Kidney tubule cell (primary cell): ENCODE measurements at places on chromosomes 1 and 21.

- peak; percentile 9 for DNase-seq
Observed at GRCh38 chr1:219993554-219994433, 52.5 kb downstream of the EPRS1 start.

DNA sequence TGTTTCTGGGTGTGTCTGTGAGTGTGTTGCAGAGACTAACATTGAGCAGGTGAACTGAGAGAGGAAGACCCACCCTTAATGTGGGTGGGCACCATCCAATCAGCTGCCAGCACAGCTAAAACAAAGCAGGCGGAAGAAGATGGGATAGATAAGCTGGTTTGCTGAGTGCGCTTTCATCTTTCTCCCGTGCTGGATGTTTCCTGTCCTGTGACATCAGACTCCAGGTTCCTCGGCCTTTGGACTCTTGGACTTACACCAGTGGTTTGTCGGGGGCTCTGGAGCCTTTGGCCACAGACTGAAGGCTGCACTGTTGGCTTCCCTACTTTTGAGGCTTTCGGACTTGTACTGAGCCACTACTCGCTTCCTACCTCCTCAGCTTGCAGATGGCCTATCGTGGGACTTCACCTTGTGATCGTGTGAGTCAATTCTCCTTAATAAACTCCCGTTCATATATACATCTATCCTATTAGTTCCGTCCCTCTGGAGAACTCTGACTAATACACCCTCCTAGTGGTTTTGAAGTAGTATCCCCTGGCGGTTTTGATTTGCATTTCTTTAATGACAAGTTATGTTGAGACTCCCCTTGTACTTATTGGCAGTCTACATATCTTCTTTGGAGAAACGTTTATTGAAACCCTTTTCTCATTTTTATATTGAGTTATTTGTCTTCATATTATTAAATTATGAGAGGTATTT lies 546.6 kb upstream of the TMPRSS15 start:
- DNase-seq: no peak

DNA sequence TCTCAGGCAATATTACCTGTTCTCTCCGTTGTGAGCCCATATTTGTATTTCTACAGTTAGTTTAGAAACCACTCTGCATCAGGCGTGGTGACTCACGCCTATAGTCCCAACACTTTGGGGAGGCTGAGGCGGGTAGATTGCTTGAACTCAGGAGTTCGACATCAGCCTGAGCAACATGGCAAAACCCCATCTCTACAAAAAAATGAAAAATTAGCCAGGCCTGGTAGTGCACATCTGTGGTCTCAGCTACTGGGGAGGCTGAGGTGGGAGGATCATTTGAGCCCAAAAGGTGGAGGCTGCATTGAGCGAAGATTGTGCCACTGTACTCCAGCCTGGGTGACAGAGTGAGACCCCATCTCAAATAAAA lies 19.7 kb upstream of the ID3 start:
- DNase-seq: no peak

GRCh38 chr21:27649762-27650161 lies 682.9 kb upstream of the ADAMTS5 start:
- DNase-seq: peak; percentile 25

DNA sequence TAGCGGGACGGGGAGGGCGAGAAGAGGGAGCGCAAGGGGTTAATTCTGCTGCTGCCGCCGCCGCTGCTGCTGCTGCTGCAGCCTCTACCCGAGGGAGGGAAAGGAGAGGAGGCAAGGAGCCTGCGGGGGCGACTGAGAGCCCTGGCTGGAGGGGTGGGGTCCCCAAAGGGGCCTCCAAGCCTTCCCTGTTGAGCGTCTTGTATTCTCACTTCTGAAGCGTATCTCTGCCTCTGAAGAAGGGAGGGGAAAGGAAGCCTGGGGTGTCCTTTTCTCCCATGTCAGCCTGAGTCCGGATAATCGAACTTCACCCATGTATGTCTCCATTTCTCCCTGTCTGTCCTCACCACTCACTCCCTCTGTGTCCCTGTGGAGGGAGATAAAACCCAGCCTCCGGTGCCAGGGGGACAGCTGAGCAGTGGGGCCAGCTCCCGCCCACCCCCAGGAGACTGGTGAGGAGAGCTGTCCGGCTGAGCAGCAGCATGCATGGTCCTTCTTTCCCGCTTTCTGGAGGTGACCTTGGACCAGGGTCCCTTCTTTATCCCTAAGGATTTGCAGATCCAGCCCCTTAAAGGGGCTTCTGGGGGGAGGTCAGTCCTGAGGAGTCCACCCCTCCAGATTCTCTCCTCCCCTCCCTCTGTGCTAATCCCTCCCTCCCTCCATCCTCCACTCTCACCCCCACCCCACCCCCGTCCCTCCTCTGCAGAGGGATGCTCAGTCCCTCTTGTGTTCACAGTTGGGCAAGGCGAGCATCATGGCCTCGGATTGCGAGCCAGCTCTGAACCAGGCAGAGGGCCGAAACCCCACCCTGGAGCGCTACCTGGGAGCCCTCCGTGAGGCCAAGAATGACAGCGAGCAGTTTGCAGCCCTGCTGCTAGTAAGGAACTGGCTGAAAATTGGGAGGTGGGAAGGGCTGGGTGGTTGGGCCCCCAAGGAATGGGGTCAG lies 1.0 kb downstream of the NCDN start:
- no peak for DNase-seq

- DNase-seq: peak; percentile 4
Observed at GRCh38 chr1:99496067-99496466, 149.8 kb upstream of the PALMD start.

- peak; percentile 9 for DNase-seq
Observed at GRCh38 chr1:57770772-57771171, 346.9 kb upstream of the DAB1 start.

DNA sequence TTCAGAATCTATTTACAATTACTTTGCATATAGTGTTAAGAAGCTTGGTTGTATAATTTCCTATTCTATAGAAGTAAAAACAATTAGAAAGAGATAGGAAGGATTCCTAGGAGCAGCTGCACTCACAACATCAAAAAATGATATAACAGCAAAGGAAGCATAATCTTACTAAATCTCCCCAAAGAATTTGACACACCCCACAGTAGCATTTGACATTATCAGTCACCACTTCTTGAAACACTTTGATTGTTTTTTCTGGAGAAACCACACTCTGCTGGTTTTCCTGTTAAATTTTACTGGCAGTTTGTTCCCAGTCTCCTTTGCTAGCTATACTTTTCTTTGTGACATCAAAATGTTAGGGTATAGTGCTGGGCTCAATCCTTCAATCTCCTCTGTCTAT lies 100.8 kb upstream of the KIAA1614 start:
- DNase-seq: no peak

DNA sequence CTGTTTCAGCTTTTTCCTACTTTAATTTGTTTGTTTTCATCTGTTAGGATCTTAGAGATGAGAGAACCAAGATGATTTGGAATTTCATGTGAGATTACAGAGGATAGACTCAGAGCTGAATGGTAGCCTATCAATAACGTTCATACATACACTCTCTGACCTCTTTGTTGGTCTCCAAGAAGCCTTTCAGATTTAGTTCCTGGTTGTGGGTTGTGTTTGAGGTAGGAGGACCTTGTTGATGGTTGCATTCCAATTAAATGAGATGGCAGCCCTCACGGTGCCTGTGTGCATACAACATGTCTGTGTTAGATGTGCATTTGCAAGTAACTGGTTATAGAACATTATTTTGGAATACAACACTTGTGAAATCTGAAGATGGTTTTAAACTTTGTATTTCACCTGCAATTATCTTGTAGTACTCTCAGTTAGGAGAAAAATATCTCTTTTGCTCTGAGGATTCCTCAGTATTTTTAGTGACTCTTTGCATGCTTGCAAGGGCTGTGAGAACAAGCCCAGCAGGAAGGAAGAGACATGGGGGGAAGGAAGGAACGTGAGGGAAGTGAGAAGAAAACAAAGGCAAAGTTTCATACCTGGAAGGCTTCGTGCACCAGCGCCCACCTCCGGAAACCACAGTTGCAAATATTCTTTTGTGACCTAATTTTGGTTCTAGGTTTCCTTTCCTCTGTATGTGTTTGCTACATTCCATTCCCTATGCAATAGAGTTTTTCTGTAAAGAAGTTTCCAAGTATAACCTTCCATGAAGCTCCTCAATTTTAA lies 291.8 kb downstream of the DISC1 start:
- DNase-seq: peak; percentile 77

DNA sequence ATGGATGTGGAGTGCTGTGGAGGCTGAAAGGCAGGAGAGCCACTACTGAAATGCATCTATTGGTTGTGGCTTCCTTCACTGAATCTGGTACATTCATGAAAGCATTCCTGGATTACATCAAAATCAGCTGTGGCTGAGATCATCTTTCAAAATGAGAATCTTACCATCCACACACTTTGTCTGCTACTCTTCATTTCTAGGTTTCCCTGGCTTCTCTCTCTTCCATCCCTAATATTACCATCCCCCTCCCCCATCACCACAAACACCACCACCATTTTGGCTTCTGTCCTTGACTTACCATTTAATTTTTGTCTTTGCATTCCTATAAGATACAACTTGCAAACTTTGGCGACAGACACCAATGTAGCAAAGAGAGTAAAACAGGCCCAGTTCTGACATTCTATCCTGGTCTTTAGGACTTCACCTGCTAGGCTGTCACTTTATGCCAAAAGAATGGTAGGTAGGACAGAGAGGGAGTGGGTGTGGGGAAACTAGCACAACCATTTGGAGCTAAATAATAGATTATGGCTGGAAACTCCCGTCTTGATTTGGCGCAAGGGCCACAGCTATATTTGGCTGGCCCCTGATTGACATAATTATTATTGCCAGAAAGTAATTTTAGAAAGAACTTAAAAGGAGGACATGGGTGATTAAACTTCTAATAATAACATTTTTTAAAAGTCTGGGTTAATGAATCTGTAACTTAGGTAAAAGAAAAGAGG lies 15.1 kb upstream of the DUSP10 start:
- no peak for DNase-seq

DNA sequence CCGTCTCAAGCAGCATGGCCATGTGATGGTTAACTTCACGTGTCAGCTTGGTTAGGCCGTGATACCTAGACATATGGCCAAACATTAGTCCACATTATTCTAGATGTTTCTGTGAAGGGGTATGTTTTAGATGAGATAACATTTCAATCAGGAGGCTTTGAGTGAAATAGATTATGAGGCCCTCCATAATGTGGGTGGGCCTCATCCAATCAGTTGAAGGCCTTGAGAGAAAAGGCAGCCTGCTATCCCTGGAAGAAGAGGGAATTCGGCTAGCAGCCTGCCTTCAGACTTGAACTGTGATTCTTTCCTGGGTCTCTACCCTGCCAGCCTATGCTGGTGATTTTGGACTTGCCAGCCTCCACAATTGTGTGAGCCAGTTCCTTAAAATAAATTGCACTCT lies 90.1 kb downstream of the ZSCAN20 start:
- no peak for DNase-seq

DNA sequence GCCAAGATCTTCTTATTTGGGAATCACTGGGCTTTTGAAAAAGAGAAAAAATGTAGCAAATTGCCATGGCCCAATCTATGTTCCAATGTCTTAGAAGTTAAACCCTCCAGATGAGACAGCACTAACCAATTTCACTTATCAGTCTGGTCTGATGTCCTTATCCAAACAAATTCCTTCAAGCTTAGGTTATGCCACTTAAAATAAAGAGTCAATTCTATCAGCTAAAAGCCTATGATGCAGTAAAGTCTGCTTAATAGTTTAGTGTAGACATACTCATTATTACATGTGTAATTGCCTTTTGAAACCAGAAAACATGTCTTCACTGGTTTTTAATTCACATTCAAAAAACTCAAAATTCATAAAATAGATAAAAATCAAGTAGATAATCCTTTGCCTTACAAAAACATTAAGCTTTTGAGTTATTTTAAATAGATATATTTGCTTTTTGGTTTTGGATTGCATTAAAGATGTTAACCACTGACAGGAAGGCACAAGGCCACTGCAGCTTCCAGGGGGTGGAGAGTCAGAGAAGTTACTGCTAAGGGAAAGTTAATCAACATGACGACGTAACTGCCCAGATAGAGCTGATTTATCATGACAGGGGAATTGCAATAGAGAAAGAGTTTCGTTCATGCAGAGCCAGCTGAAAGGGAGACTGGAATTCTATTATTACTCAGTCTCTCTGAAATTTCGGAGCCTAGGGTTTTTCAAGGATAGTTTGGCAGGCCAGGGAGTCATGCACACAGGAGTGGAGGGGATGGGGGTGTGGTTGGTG lies 106.1 kb downstream of the MAP3K21 start:
- no peak for DNase-seq

DNA sequence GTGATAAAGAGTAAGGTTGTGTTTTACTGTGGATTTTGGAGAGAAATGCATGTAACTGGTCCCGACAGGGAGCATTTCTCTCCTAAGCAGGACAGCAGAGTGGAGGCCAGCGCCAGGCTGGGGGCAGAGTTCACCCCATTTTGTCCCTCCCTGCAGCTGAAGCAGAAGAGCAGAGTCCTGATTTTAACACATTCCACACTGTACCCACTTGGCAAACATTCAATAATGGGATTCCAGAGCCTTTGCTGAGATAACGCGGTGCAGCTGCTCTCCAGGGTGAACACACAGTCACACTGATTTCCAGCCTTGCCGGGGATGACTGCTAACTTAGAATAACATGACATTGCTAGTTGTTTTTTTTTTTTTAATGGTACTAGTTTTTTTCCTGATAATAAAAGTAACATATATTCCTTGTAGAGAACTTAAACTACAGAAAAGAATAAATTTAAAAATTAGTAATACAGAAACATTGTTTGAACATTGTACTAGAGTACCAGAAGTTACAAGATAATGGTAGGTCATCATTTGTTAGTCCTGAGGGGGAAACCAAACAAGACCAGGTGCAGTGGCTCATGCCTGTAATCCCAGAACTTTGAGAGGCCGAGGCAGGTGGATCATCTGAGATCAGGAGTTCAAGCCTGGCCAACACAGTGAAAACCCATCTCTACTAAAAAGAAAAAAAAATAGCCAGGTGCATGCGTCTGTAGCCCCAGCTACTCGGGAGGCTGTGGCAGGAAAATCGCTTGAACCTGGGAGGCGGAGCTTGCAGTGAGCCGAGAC lies 77.2 kb downstream of the SCCPDH start:
- DNase-seq: no peak

GRCh38 chr1:213110349-213111300 lies 59.6 kb downstream of the RPS6KC1 start:
- no peak for DNase-seq

GRCh38 chr1:179876300-179876715 lies 1.3 kb downstream of the TOR1AIP2 start:
- DNase-seq: peak; percentile 60

GRCh38 chr1:192311281-192311680 lies 5.5 kb upstream of the RGS21 start:
- DNase-seq: peak; percentile 39

GRCh38 chr1:204077979-204078696 lies 5.2 kb downstream of the SOX13 start:
- DNase-seq: no peak

DNA sequence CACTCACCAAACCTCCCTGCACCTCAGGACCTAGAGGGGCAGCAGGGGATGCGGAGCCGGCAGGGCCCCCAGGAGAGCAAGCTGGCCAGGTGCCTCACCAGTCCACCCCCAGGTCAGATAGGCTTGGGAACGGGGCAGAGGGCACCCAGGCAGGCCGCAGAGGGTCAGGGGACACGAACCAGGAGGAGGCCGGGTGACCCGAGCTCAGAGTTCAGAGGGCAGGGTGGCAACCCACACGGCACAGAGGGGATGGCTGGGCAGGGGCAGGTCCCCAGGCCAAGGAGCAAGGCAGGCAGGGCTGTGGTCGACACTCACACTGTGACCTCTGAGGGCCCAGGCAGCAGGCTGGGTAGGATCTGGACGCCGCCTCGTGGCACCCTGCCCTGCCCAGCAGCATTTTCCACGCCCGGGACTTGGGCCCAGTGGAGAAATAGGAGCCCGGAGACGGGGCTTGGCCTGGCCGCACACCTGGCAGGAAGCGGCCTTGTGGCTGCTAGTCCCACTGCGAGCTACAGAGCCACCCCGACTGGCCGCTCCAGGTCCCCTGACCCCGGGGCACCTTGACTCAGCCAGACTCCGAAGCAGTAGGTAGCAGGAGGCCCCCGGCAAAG lies 5.3 kb downstream of the DVL1 start:
- DNase-seq: no peak
